ENCODE measurements at places on chromosomes 4 and X.

DNA sequence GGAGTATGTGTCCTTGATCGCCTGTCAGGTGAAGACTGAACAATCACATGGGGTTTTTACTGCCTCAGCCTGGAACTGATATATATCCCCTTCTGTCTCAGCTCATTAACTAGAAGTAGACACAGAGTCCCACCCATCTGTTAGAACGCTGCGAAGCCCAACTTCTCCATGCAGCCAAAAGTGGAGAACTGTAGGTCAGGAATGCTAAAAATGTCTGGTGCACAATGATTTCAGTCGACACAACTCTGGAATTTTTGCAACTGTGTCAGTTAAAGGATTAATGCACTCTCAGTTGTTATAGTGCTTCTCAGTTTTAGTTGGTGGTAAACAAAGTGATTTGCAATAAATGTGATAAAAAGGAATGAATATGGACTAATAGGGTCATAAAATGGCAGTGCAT is 287.2 kb downstream of the INPP4B start:
- no peak for DNase-seq

DNA sequence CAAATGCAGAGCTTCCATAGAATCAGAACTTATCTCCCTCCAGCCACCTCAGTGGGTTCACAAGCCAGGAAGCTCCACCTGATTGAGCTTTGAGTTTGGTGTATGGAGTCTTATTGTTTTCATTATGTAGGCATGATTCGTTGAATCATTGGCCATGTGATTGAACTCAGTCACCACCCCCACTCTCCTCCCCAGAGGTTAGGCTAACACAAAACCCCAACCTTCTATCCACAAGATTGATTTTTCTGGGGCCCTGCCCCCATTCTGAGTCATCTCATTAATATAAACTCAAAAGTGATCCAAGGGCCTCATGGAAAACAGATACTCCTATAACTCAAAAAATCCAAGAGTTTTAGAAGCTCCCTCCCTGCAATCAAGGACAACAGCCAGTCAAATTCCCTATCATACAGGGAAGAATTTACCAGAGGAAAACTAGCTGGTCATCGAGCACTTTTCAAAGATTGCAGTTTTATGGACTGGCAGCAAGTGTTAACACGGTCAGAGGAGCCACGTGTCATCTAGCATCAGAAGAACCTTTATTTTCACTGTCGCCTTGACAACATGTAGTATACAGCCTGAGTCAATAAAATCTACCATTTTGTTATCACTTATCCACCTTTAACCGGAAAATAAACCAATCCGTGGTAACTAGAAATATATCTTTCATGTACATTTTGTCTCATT is 35.9 kb upstream of the GUCY1B1 start:
- DNase-seq, result no peak

- no peak for DNase-seq
Observed at GRCh38 chr4:48853604-48854394, 22.9 kb downstream of the OCIAD1 start.

- DNase-seq, result no peak
Observed at GRCh38 chr4:623914-624566, 1.3 kb upstream of the PDE6B start.
